ENCODE measurements at places on chromosomes 1 and 21.

DNA sequence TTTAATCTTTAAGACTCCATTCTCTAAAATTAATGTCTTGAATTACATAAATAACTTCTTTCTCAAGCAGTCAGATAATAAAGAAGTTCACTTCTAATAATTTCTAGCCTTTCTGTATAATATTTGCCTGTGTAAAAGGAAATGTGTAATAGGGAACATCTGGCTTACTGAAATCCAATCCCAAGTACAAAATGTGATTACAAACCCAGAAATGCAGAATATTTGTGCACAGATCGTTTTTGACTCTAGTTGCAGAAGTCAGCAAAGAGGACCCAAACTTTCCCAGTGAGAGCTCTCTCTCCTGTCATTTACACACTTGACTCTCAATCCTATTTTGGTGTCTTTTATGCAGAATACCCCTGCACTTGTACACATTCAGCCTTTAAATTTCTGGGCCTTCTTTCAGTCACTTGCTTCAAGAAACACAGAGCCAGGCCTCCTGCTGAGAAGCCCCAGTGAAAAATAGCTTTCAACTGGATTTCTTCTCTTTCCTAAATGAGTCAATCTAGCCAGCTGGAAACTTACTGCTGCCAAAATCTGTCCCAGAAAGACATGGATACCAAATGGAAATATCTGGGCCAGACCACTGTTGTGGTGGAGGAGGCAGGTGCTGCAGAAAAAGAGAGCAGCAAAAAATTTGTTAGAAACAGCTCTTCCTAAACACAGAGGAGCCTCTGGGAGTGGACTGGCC lies 68.5 kb upstream of the ADAM30 start:
- H3K27me3 ChIP-seq: no peaks in the 10 kb centered on the region
- H3K4me3 ChIP-seq: no peak overlapping the region
- DNase-seq: no peak
- H3K4me1 ChIP-seq: no peaks in the 10 kb centered on the region
- no peaks in the 10 kb centered on the region for H3K36me3 ChIP-seq
- H3K27ac ChIP-seq: peak overlapping the region; percentile 10

- no peaks in the 10 kb centered on the region for H3K27me3 ChIP-seq
- DNase-seq: no peak
- H3K27ac ChIP-seq: no peak overlapping the region
- H3K36me3 ChIP-seq: no peaks in the 10 kb centered on the region
- no peak overlapping the region for H3K4me3 ChIP-seq
Measured at GRCh38 chr1:203325418-203326091, 20.2 kb downstream of the BTG2 start.

DNA sequence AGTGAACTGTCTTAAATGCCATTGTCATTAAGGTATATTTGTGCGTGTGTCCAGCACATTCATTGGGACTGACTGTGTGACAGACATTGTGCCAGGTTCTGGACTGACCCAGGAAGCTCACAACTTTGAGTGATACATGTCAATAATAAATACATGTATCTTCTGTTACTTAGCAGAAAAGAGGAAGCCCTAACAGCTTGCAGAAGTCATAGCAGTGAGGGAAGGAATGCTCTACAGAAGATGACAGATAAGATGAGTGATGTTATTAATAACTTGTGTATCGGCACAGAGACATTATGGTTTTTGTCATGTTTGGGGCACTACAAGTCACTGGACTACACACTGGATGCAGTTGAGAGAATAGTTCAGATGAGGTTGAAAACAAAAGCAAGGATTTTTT lies 1.2 kb upstream of the SRSF11 start:
- peaks cover 22% of the 10 kb centered on the region for H3K4me1 ChIP-seq
- no peak overlapping the region for H3K4me3 ChIP-seq
- H3K27me3 ChIP-seq: no peaks in the 10 kb centered on the region
- H3K27ac ChIP-seq: no peak overlapping the region
- no peak for DNase-seq

GRCh38 chr1:215583185-215583749 lies 16.2 kb downstream of the KCTD3 start:
- H3K36me3 ChIP-seq: no peaks in the 10 kb centered on the region
- H3K4me3 ChIP-seq: no peak overlapping the region
- DNase-seq: no peak
- H3K4me1 ChIP-seq: no peaks in the 10 kb centered on the region
- H3K27me3 ChIP-seq: no peaks in the 10 kb centered on the region

GRCh38 chr1:204255966-204256365 lies 42.2 kb upstream of the GOLT1A start:
- H3K4me1 ChIP-seq: no peaks in the 10 kb centered on the region
- H3K27me3 ChIP-seq: no peaks in the 10 kb centered on the region
- no peaks in the 10 kb centered on the region for H3K36me3 ChIP-seq
- no peak for DNase-seq

- no peaks in the 10 kb centered on the region for H3K36me3 ChIP-seq
- H3K27me3 ChIP-seq: no peaks in the 10 kb centered on the region
- no peak for DNase-seq
- H3K4me3 ChIP-seq: no peak overlapping the region
Measured at GRCh38 chr1:85606414-85606800, 25.8 kb downstream of the CCN1 start.

GRCh38 chr1:26541816-26542711 lies 12.5 kb downstream of the RPS6KA1 start:
- H3K27ac ChIP-seq: no peak overlapping the region
- H3K4me3 ChIP-seq: no peak overlapping the region
- no peaks in the 10 kb centered on the region for H3K4me1 ChIP-seq
- no peaks in the 10 kb centered on the region for H3K36me3 ChIP-seq
- DNase-seq: peak; percentile 47

- no peak overlapping the region for H3K4me3 ChIP-seq
- no peak overlapping the region for H3K27ac ChIP-seq
- no peaks in the 10 kb centered on the region for H3K4me1 ChIP-seq
- DNase-seq: no peak
Measured at GRCh38 chr1:45443580-45444446, 47.1 kb downstream of the TESK2 start.

- no peaks in the 10 kb centered on the region for H3K27me3 ChIP-seq
- H3K4me3 ChIP-seq: no peak overlapping the region
- H3K4me1 ChIP-seq: peaks cover 14% of the 10 kb centered on the region
- peak overlapping the region; percentile 85 for H3K27ac ChIP-seq
Measured at GRCh38 chr1:27122652-27123051, 32.3 kb downstream of the SLC9A1 start.

DNA sequence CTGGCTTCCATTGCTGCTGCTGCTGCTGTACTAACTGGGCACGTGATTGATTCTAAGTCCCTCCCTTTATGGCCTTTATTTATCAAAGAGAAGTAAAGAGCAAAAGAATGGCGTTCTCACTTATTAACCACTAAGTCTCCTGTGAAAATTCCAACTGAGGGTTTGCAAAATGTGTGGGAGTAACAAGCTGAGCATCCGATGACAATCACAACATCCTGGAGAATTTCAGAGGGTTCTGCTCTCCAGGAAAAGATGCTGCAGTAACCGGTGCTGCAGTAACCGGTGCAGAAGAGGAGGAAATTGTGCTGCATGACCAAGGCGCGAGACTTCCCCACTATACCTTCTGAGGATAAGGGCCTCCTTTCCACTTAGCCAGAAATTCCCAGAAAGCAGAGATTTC lies 12.7 kb upstream of the MX2 start:
- no peak overlapping the region for H3K27ac ChIP-seq
- no peaks in the 10 kb centered on the region for H3K4me1 ChIP-seq
- DNase-seq: no peak
- H3K27me3 ChIP-seq: no peaks in the 10 kb centered on the region
- H3K4me3 ChIP-seq: no peak overlapping the region

DNA sequence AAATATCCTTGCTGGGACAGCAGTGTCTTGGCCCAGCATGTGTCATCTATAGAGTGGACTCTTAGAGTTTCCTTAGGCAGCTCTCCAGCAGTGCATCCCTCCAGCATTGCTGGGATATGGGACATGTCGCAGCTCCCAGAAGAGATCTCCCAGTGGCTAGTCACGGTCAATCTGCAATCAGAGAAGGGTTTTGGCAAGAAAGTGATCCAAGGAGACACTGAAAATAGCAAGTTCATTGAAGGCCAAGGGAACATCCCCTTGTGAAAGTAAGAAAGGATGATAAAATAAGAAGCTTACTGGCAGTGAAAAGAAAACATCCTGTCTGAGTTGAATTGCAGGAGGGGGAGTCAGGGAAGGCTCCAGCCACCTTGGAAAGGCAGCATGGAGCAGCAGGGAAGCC lies 19.3 kb upstream of the NPL start:
- no peaks in the 10 kb centered on the region for H3K36me3 ChIP-seq
- no peak for DNase-seq
- H3K4me3 ChIP-seq: no peak overlapping the region

DNA sequence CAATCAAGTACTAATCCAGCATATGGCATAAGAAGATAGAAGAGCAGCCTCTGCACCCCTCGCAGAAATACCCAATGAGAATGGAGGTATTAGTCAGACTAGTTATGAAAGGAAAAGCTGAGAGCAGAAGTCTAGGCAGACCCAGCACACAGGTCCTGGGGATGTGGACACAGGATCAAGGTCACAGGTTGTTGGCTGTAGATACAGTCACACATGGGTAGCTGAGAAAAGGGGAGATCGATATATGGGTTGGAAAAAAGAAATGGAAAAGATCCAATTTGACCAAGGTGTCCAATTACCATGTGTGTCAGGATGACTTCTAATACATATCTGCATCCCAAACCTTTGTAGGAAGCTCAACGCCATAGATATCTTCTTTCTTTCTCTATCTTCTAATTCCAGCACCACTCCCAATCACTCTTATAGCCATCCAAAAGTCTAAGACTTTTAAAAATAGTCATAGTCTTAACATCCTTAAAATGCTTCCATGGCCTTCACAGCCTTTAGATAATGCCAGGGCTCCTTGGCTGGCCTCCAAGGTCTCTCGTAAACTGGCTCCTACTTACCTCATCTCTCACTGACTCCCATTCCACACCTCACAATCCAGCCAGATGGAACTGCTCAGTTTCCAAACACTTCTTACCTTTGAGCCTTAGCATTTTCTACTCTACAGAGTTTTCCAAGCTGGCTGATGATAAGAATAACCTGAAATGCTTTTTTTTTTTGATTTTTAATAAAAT lies 8.3 kb upstream of the ZC3H11B start:
- H3K4me3 ChIP-seq: no peak overlapping the region
- H3K27me3 ChIP-seq: no peaks in the 10 kb centered on the region
- no peak overlapping the region for H3K27ac ChIP-seq
- H3K4me1 ChIP-seq: no peaks in the 10 kb centered on the region

DNA sequence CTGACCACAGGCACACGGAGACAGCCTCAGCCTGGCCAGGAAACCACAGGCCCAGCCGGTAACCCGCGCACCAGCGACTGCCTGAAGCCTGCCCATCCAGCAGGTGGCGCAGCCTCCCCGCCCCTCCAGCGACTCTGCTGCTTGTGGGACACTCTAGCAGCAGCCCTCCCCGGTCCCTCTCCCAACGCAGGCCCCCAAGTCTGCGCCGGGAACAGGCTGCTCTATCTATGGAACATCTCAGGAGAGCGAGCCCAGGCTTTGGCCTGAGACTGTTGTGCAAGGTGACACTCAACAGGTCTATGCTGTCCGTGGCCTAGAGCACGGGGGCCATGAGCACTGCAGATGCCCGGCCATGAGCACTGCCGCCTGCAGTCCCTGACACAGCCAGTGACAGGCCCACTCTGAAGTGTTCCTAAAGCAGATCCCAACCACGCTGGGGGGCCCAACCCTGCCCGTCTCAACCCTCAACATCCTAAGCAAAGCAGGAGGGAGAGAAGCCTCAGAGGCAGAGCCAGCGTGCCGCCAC lies 28.4 kb downstream of the WDR4 start:
- H3K4me3 ChIP-seq: no peak overlapping the region
- H3K36me3 ChIP-seq: no peaks in the 10 kb centered on the region

DNA sequence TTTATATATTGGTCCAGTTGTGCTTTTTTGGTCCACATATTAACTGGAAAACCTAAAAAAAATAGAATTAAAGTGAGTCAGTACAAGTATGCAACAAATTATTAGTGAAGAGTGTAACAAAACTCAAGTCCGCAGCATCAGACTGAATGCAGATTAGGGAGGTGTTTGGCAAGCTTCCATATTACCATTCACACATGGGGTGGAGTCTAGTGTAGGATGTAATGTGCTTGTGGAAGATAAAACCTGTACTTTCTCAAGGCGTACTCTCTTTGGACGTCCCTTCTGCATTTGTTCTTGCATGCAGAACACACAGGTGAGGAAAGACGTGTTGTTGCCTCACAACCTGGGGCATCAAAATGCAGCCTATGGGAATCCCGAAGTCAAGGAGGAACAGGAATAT lies 668.7 kb downstream of the MRPL39 start:
- H3K27me3 ChIP-seq: no peaks in the 10 kb centered on the region
- no peak overlapping the region for H3K27ac ChIP-seq
- no peak overlapping the region for H3K4me3 ChIP-seq
- H3K36me3 ChIP-seq: no peaks in the 10 kb centered on the region
- no peaks in the 10 kb centered on the region for H3K4me1 ChIP-seq
- DNase-seq: no peak

GRCh38 chr1:156146020-156146768 lies 7.2 kb upstream of the SEMA4A start:
- H3K36me3 ChIP-seq: no peaks in the 10 kb centered on the region
- H3K4me3 ChIP-seq: no peak overlapping the region
- peaks cover 2% of the 10 kb centered on the region for H3K27me3 ChIP-seq
- H3K4me1 ChIP-seq: no peaks in the 10 kb centered on the region
- no peak overlapping the region for H3K27ac ChIP-seq
- peak; percentile 49 for DNase-seq

GRCh38 chr1:186740324-186740723 lies 60.1 kb upstream of the PTGS2 start:
- no peak overlapping the region for H3K4me3 ChIP-seq
- DNase-seq: no peak
- no peak overlapping the region for H3K27ac ChIP-seq
- no peaks in the 10 kb centered on the region for H3K4me1 ChIP-seq
- no peaks in the 10 kb centered on the region for H3K36me3 ChIP-seq

DNA sequence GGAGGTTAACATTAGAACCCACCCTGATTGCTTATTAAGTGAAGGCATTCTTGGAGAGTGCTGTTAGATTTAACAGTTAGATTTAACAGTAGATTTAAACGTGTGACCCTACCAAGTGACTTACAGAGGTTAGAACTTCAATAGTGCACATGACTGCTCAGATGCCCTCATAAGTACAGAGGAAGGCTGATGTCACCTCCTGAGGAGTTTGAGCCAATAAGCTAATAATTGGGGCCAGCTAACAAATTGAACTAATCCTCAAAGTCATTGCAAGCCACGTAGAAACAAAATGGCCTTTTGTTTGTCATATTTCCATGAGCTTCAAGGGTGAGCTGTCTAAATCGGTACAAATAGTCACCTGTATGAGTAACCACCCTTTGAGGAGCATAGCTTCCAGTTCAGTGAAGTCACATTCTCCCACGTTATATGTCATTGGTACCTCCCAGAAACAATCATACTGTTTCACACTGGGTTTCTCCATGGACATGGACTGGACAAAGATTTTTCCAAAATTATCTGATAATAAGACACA lies 11.7 kb downstream of the AVPR1B start:
- DNase-seq: no peak
- H3K4me1 ChIP-seq: no peaks in the 10 kb centered on the region
- no peaks in the 10 kb centered on the region for H3K27me3 ChIP-seq
- no peak overlapping the region for H3K27ac ChIP-seq
- no peaks in the 10 kb centered on the region for H3K36me3 ChIP-seq

GRCh38 chr1:1287288-1288110 lies 7.3 kb downstream of the SCNN1D start:
- no peak for DNase-seq
- no peak overlapping the region for H3K27ac ChIP-seq
- H3K4me1 ChIP-seq: peaks cover 16% of the 10 kb centered on the region
- no peaks in the 10 kb centered on the region for H3K36me3 ChIP-seq
- H3K27me3 ChIP-seq: no peaks in the 10 kb centered on the region

- H3K27ac ChIP-seq: no peak overlapping the region
- DNase-seq: no peak
- no peaks in the 10 kb centered on the region for H3K36me3 ChIP-seq
- no peaks in the 10 kb centered on the region for H3K27me3 ChIP-seq
Measured at GRCh38 chr1:1665815-1666251, 7.0 kb upstream of the CDK11B start.
